ENCODE measurements at places on chromosomes 1 and 21. TPM values are rescaled to one million over a fixed set of nuclear protein-coding genes. Genes with fewer than 3 reads are reported as not detected.

The KIAA1614 gene
- total RNA-seq = 0.15 TPM

The S100B gene
- total RNA-seq = 0.97 TPM

The ATP6V0B gene
- total RNA-seq = 152 TPM

The LHX4 gene
- total RNA-seq = not detected

- no peak for DNase-seq
- peak overlapping the region; percentile 63 for H3K4me3 ChIP-seq
- peaks cover 39% of the 10 kb centered on the region for H3K4me1 ChIP-seq
- H3K36me3 ChIP-seq = peaks cover 5% of the 10 kb centered on the region
- H3K27ac ChIP-seq = peak overlapping the region; percentile 13
Observed at GRCh38 chr1:1776672-1777582, 1.3 kb downstream of the NADK start.

DNA sequence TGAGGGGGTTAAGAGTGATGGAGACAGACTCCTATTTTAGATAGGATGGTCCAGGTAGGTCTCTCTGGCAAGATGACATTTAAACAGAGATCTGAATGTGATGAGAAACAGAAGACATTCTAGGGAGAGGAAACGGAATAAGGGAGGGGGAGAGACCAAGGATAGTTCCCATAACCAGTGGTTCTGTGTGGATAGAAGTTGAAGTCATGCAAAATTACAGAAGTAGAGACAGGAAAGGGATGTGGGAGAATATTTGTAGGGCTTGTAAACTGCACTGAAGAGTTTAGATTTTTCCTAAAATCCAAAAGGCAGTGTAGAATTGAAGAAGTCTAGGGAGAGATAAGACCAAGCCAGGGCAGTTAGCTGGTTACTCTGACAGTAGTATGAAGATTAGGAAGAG, 200.6 kb downstream of the GRIK1 start:
- DNase-seq = no peak
- no peak overlapping the region for H3K4me3 ChIP-seq
- H3K27me3 ChIP-seq = no peaks in the 10 kb centered on the region
- H3K27ac ChIP-seq = no peak overlapping the region

DNA sequence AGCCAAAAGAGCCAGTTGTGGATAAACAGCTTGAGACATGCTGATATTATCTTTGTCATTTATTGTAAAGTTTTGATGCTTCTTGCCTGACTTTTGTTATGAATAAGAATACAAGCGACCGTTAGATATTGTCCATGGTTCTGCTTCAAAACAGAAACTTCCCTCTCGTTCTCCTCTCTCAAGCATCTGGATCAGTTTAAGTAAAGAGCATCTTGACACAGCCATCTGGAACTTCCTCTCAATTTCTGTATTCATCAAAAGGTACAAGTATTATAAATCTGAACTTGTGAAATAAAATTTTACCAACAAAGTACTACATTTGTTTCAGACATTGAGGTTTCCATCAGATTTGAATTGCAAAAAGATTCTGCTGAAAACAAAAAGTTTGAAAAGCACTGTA, 36.4 kb upstream of the CLDN14 start:
- H3K27me3 ChIP-seq = no peaks in the 10 kb centered on the region
- H3K4me1 ChIP-seq = peaks cover 6% of the 10 kb centered on the region
- H3K4me3 ChIP-seq = no peak overlapping the region
- H3K36me3 ChIP-seq = no peaks in the 10 kb centered on the region
- H3K27ac ChIP-seq = no peak overlapping the region

GRCh38 chr21:29194847-29195246, 64.4 kb downstream of the MAP3K7CL start:
- no peaks in the 10 kb centered on the region for H3K36me3 ChIP-seq
- H3K27ac ChIP-seq = no peak overlapping the region
- peaks cover 2% of the 10 kb centered on the region for H3K4me1 ChIP-seq
- H3K4me3 ChIP-seq = no peak overlapping the region

GRCh38 chr1:34532113-34532512, 222.7 kb upstream of the GJB5 start:
- H3K36me3 ChIP-seq = no peaks in the 10 kb centered on the region
- no peaks in the 10 kb centered on the region for H3K4me1 ChIP-seq
- no peak overlapping the region for H3K27ac ChIP-seq
- no peak overlapping the region for H3K4me3 ChIP-seq
